WTC11 (cell line): ENCODE measurements at places on chromosomes 11 and 22. TPM values are rescaled to one million over a fixed set of nuclear protein-coding genes. Genes with fewer than 3 reads are reported as not detected.

The GPR152 gene
- total RNA-seq, result not detected in 3 replicates

The SLC37A2 gene
- total RNA-seq, result 1.3 to 2.2 TPM (median 2.1 TPM) in 3 replicates

The SLC36A4 gene
- total RNA-seq, result 20.8 to 27.9 TPM (median 21.0 TPM) in 3 replicates

The OSM gene
- not detected in 3 replicates for total RNA-seq

DNA sequence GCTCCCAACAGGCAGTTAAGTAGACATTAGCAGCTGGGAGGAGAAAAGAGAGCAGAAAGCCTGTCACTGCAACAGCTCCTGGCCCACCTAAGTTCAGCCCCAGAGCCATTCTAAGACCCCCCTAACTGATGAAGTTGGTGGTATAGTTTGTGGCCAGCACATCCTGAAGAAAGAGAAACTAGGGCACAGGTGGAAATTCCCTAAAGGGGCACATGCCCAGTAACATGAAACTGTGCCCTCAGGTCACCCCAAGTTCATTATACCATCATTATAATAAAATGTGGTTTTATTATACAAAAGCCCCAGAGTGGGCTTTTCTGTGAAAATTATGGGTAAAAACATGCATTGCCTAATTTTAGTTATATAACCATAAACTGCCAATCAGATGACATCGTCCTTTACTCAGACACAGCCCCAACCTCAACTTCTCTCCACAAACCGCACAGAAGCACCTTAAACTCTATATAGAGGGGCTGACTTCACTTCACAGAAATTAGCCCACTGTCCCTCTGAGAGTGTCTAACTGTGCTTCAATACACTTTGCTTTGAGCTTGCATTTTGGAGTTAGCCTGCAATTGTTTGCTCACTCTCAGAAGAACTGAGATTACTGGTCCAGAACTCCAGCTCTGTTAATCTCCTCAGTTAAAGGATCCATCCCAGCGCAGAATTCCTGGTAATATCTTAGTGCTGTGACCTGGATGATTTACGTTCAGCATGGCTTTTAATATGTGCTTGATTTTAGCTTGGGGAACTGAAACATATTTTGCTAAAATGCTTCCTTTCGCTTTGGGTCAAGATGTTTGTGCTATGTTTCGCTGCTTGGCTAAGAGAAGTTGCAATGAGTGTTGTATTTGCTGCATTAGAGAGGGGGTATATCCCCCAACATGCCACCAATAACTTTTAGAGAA lies 1.8 kb upstream of the APOL3 start:
- H3K4me3 ChIP-seq, result no peak overlapping the region
- H3K27ac ChIP-seq, result no peak overlapping the region
- DNase-seq, result no peak
- no peaks in the 10 kb centered on the region for H3K36me3 ChIP-seq

- no peaks in the 10 kb centered on the region for H3K36me3 ChIP-seq
- H3K27me3 ChIP-seq, result no peaks in the 10 kb centered on the region
These were observed 61.0 kb downstream of the NCAM1 start for GRCh38 chr11:113022262-113022661.

DNA sequence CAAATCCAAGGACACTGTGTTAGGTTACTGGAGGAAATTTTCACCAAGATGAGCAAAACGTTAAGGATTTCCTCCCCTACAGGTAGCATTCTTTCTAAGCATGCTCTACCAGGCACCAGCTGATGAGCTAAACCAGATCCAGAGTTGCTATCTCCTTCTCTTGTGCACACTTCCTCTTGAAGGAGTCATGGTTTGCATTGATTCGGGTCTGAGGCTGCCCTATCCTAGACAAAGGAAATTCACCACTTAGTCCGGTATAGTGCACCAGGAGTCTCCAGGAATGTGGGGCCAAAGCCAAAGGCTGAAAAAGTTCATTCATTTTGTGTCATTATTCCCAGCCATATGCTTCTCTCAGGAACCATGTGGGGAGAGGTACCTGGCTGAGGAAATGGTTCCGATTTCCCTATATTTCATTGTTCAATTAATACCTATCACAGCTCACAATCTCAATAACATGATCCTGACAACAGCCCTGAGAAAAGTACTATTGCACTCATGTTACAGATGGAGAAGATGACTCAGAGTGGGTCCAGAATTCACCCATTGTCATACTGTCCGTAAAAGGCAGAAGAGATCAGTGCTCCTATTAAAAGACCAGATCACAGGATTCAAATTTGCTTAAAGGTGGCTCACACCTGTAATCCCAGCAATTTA lies 39.1 kb downstream of the SLC35F2 start:
- no peak overlapping the region for H3K4me3 ChIP-seq
- H3K27ac ChIP-seq, result no peak overlapping the region
- H3K4me1 ChIP-seq, result no peaks in the 10 kb centered on the region
- no peak for DNase-seq

DNA sequence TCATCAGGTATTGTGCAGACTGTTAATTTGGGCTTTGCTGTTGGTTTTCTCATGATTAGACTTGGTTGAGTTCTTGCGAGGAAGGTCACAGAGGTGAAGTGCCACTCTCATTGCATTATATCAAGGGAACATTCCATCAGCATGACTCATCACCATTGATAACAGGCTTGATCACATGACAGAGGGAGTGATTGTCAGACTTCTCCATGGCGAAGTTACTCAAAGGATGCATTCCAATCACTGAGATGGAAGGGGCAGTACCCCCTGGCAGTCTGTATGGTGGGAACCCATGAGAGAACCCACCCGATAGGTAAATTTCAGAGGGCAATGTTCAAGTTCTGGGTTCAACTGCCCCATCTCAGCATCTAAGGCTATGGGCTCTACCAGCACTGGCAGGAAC lies 19.4 kb upstream of the P2RY2 start:
- H3K4me3 ChIP-seq, result no peak overlapping the region

DNA sequence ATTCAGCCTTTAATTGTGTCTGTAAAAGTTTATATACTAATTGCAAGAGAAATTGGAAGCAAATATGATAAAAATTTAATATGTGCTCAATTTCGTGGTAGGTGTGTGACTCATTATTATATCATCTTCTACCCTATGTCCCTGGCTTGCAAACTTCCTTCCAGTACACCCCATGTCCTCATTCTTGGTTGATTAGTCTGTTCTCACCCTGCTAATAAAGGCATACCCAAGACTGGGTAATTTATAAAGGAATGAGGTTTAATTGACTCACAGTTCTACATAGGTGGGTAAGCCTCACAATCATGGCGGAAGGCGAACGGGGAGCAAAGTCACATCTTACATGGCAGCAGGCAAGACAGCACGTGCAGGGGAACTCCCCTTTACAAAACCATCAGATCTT lies 11.9 kb downstream of the MRGPRX3 start:
- no peak for DNase-seq
- H3K4me1 ChIP-seq, result no peaks in the 10 kb centered on the region; the same call in 1 of the 2 replicates
- no peak overlapping the region for H3K27ac ChIP-seq
- peaks cover 23% of the 10 kb centered on the region for H3K27me3 ChIP-seq
- no peaks in the 10 kb centered on the region for H3K36me3 ChIP-seq

DNA sequence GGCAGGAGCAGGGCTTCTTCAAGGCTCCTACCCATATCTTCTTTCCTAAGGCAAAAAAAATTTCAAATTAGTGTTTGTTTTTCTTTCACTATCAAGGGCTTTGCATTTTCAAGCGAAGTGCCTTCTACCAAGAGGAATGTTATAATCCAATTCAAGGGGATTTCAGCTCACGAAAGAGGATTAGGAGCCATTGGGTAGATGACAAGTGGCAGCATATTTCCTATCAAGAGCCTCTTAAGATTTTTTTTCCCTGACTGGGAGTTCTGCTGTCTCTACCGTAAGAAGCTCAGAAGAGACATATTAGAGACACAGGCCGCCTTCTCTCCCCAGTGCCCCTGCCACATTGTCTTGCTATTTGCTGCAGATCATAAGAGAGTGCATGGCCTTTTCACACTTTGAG lies 55.9 kb upstream of the BMAL1 start:
- no peaks in the 10 kb centered on the region for H3K27me3 ChIP-seq
- no peaks in the 10 kb centered on the region for H3K36me3 ChIP-seq
- H3K4me3 ChIP-seq, result no peak overlapping the region
- DNase-seq, result no peak
- H3K27ac ChIP-seq, result no peak overlapping the region

- no peak overlapping the region for H3K27ac ChIP-seq
- H3K4me3 ChIP-seq, result no peak overlapping the region
- H3K36me3 ChIP-seq, result no peaks in the 10 kb centered on the region
- peaks cover 21% of the 10 kb centered on the region for H3K27me3 ChIP-seq
These were observed 190.6 kb upstream of the PLET1 start for GRCh38 chr11:112451250-112451649.

GRCh38 chr11:74840486-74840885 lies 91.8 kb downstream of the RNF169 start:
- no peak for DNase-seq
- peak overlapping the region; percentile 79 for H3K27ac ChIP-seq
- H3K27me3 ChIP-seq, result no peaks in the 10 kb centered on the region
- H3K4me1 ChIP-seq, result peaks cover 11% of the 10 kb centered on the region
- no peak overlapping the region for H3K4me3 ChIP-seq
- peaks cover 18% of the 10 kb centered on the region for H3K36me3 ChIP-seq

GRCh38 chr11:102115557-102115956 lies 5.3 kb downstream of the YAP1 start:
- DNase-seq, result no peak
- H3K36me3 ChIP-seq, result peaks cover 6% of the 10 kb centered on the region
- H3K27me3 ChIP-seq, result no peaks in the 10 kb centered on the region
- H3K27ac ChIP-seq, result peak overlapping the region; percentile 90

DNA sequence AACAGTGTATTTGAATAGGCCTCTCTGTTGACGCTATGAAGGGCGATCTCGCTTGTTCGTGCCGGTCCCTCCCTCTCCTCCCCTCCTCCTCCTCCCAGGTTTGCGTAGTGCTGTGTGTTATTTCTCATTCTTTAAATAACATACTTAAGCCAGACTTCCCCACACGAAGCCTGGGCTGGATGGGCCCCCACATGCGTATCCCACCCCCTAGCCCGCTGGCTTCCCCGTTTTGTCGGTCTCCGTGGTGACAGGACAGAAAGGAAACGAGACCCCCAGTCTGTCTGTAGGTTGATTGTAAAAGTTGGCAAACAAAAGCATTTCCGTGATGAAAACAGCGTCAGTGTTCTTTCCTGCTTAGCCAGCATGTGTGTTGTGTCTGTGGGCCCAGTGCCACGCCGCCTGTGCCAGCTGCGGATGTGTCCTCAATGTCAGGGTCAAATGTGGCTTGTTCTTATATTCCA lies 27.3 kb downstream of the FAM118A start:
- no peak for DNase-seq
- H3K27me3 ChIP-seq, result no peaks in the 10 kb centered on the region
- H3K27ac ChIP-seq, result no peak overlapping the region; the same call in 1 of the 2 replicates
